ENCODE measurements at places on chromosomes 1 and 21.

DNA sequence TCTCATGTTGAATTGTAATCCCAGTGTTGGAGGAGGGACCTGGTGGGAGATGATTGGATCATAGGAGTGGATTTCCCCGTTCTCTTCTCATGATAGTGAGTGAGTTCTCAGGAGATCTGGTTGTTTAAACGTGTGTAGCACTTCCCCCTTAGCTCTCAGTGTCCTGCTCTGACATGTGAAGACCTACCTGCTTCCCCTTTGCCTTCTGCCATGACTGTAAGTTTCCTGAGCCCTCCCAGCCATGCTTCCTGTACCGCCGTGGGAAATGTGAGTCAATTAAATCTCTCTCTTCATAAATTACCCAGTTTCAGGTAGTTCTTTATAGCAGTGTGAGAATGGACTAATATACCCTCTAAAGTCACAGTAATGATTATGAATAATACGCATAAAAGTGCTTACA lies 248.4 kb upstream of the LRRC7 start:
- no peaks in the 10 kb centered on the region for H3K27me3 ChIP-seq
- no peak overlapping the region for H3K4me3 ChIP-seq
- H3K36me3 ChIP-seq: no peaks in the 10 kb centered on the region
- DNase-seq: no peak
- H3K27ac ChIP-seq: no peak overlapping the region

GRCh38 chr1:240134596-240134995 lies 42.9 kb downstream of the FMN2 start:
- no peak overlapping the region for H3K27ac ChIP-seq
- H3K4me3 ChIP-seq: no peak overlapping the region
- no peaks in the 10 kb centered on the region for H3K4me1 ChIP-seq
- no peak for DNase-seq
- H3K27me3 ChIP-seq: no peaks in the 10 kb centered on the region
- H3K36me3 ChIP-seq: no peaks in the 10 kb centered on the region

DNA sequence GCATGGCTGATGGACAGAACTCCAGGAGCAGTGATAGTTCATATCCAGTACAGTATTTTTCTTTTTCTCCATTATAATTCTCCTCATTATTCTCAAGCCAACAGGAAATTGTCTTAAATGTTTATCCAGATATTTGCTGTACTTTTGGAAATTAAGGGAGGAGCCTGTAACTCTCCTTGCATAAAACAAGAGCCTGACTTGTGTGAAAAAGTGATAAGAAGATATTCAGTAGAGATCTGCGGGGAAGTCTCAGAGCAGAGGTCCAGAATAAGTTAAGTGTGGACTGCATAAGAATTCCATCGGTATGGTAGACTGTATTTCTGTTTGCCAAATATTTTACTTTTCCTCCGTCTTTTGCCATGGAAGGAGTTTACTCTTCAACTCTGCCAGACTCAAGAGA lies 70.2 kb downstream of the BACH1 start:
- no peaks in the 10 kb centered on the region for H3K36me3 ChIP-seq
- H3K27me3 ChIP-seq: no peaks in the 10 kb centered on the region

- no peaks in the 10 kb centered on the region for H3K36me3 ChIP-seq
- no peaks in the 10 kb centered on the region for H3K4me1 ChIP-seq
- no peaks in the 10 kb centered on the region for H3K27me3 ChIP-seq
Measured at GRCh38 chr1:218667781-218668516, 322.8 kb downstream of the TGFB2 start.

DNA sequence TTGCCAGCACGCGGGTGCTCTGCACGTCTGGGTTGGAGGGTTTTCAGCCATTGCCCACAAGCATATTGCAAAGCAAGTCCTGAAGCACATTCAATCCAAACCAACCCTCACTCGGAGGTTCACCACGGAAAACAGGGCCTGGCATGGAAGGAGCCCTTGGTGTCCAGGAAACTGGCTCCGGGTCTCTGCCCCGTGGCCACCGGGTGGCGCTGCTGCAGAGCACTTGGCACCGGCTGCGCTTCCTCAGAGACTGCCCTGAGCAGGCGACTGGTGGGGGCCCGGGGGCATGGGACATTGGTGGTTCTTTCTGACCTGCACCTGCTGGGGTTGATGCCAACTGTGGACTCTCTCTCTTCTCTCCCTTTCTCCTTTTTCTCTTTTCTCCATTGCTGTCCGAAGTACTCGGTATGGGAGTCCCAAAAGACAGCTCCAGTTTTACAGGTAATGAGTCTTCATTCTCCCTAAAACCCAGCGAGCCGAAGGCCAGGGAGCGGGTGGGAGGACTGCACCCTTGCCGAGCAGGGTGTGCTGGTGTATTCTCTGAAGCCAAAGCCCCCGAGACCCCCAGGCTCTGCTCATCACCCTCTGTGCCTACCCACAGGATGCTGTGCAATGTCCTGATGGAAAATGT lies 4.1 kb upstream of the KCNAB2 start:
- no peak overlapping the region for H3K4me3 ChIP-seq
- peaks cover 12% of the 10 kb centered on the region for H3K4me1 ChIP-seq
- no peak overlapping the region for H3K27ac ChIP-seq
- peaks cover 59% of the 10 kb centered on the region for H3K36me3 ChIP-seq

DNA sequence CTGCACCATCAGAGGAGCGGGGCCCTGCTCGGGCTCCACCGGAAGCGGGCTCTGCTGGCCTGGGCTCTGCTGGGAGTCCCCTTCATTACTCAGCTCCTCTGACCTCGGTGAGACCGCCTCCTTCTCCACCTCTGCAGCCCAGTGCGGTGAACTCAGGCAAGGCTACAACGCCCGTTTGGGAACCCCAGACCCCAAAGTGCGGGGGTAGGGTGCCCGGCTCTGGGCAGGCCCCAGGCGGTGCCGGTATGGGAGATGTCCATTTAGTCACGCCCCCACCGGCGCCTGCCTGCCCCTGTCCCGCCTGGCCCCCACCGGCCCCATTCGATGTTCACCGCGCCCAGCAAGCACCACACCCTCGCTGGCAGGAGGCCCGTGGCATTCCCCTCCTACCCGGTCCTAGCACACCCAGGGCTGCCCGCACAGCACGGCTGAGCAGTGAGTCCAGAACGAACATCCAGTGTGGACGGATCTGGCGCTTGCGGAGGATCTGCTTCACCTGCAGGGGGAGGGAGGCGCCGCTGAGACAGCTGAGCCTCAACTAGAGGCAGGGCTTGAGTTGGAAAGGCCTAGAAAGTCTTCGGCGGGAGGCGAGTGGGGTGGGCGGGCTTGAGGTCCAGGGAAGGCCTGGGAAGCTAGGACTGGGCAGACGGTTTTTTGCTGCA lies 10.0 kb downstream of the MAP3K6 start:
- H3K4me1 ChIP-seq: peaks cover 47% of the 10 kb centered on the region
- DNase-seq: no peak

- H3K4me3 ChIP-seq: no peak overlapping the region
- H3K36me3 ChIP-seq: no peaks in the 10 kb centered on the region
- H3K27ac ChIP-seq: no peak overlapping the region
Measured at GRCh38 chr1:234781241-234782065, 171.5 kb upstream of the IRF2BP2 start.

DNA sequence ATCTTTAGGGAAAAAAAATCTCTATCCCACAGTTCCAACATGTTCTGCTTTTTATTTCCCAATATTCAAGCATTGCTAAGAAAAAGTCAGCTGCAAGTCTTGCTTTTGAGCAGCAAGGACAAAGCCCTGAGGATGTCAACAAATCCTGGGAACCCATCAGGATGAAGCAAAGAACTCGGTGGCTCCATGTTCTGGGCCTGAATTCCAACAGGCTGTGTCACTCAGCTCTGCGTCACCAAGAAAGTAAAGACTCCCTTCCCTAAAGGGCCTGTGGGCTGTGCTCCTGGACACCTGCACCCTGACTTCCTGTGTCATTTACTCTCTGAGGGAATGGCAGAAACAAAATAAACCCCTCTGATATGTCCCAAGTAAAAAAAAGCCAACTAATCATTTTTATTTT lies 95.5 kb downstream of the TIAM1 start:
- H3K4me1 ChIP-seq: no peaks in the 10 kb centered on the region
- no peak overlapping the region for H3K4me3 ChIP-seq
- no peaks in the 10 kb centered on the region for H3K36me3 ChIP-seq
- no peak overlapping the region for H3K27ac ChIP-seq

GRCh38 chr1:24410750-24411149 lies 2.8 kb downstream of the STPG1 start:
- no peak overlapping the region for H3K4me3 ChIP-seq
- no peak overlapping the region for H3K27ac ChIP-seq
- H3K4me1 ChIP-seq: peaks cover 19% of the 10 kb centered on the region
- H3K27me3 ChIP-seq: no peaks in the 10 kb centered on the region
- no peaks in the 10 kb centered on the region for H3K36me3 ChIP-seq

DNA sequence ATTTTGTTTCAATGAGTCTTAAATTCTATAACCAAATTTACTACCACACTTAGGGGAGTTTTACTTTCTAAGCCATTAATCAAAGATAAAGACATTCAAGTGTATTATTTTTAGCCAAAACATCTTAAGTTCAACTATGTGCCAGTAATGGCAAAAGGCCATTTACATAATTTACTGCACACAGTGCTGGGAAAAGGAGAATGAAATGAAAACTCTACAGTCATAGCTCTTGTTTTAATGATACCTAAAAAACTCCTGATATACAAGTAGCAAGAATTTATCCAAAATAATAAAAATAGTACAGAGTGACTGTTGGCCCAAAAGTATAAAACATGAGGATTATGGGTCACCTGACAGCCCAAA lies 42.4 kb upstream of the C1orf198 start:
- peaks cover 72% of the 10 kb centered on the region for H3K36me3 ChIP-seq
- no peak overlapping the region for H3K27ac ChIP-seq
- no peaks in the 10 kb centered on the region for H3K27me3 ChIP-seq
- H3K4me1 ChIP-seq: no peaks in the 10 kb centered on the region
- DNase-seq: no peak

- H3K27me3 ChIP-seq: no peaks in the 10 kb centered on the region
- H3K36me3 ChIP-seq: no peaks in the 10 kb centered on the region
- no peaks in the 10 kb centered on the region for H3K4me1 ChIP-seq
Measured at GRCh38 chr1:243364866-243365265, 109.0 kb downstream of the SDCCAG8 start.

- H3K4me1 ChIP-seq: peaks cover 51% of the 10 kb centered on the region
- H3K27ac ChIP-seq: no peak overlapping the region
- no peak for DNase-seq
- H3K4me3 ChIP-seq: no peak overlapping the region
- no peaks in the 10 kb centered on the region for H3K36me3 ChIP-seq
- H3K27me3 ChIP-seq: no peaks in the 10 kb centered on the region
Measured at GRCh38 chr1:91870322-91870721, 15.6 kb downstream of the TGFBR3 start.

DNA sequence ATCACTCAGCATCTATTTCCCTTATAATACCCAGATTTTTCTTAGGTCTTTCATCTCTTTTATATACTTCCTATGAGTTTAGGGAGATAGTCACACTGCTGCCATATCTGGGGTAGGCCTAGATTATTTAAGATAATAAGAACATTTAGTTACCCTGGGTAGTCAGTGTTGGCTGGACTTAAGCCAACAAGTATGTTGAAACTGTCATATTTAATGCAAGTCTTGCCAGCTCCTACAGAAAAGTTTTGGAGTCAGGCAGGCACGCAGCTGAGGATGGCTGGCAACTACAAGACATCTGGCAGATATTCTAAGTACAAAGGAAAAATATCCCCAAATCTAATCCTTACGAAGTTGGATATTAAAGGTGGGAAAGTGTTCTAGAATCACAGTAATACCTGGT lies 19.2 kb upstream of the DEPDC1 start:
- no peak overlapping the region for H3K27ac ChIP-seq
- DNase-seq: no peak
- H3K4me1 ChIP-seq: no peaks in the 10 kb centered on the region
- no peaks in the 10 kb centered on the region for H3K36me3 ChIP-seq
- no peaks in the 10 kb centered on the region for H3K27me3 ChIP-seq

GRCh38 chr1:98523256-98523655 lies 138.3 kb upstream of the SNX7 start:
- no peak for DNase-seq
- no peaks in the 10 kb centered on the region for H3K36me3 ChIP-seq
- H3K27me3 ChIP-seq: no peaks in the 10 kb centered on the region
- H3K4me1 ChIP-seq: no peaks in the 10 kb centered on the region
- no peak overlapping the region for H3K4me3 ChIP-seq

- no peaks in the 10 kb centered on the region for H3K36me3 ChIP-seq
- no peaks in the 10 kb centered on the region for H3K27me3 ChIP-seq
- no peak overlapping the region for H3K27ac ChIP-seq
- no peak overlapping the region for H3K4me3 ChIP-seq
- no peak for DNase-seq
Measured at GRCh38 chr1:83615370-83615769, 383.6 kb downstream of the TTLL7 start.

DNA sequence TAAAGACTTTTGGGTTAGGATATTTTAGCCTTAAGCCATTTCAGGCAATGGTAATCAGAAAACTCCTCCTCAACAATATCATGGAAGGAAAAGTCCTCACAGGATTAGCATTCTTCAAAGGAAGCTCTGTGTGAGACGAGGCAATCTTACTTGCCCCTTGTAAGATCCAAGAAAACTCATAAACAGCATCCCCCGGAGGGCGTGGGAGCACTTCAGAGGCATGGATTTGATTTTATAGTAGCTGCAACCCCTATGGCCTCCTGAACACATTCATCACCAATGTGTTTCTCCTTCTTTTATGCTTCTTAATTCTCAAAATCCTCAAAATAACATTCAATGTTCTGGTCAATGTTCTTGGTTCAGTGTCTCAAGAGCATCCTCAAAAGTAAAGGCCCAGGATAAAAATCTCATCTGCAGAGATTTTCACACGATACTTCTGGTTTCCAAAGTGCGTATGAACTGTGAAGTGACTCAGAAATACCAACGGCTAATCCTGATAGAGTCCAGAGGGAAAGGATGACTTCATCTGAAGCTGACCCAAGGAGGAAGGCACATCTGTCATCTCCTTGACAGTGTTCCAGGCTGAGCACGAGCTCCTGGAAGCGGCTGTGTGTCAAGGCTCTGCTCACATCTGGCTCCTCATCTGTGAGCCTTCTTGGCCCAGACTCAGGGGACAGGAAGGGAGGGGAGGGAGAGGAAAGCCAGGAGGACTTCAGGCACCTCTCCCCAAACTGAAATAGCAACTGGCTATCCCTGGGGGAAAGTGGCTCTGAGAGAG lies 49.3 kb upstream of the PSEN2 start:
- no peaks in the 10 kb centered on the region for H3K27me3 ChIP-seq
- no peak overlapping the region for H3K4me3 ChIP-seq
- no peaks in the 10 kb centered on the region for H3K4me1 ChIP-seq
- no peak overlapping the region for H3K27ac ChIP-seq
- no peaks in the 10 kb centered on the region for H3K36me3 ChIP-seq
